ENCODE measurements at places on chromosomes 1 and 21.

DNA sequence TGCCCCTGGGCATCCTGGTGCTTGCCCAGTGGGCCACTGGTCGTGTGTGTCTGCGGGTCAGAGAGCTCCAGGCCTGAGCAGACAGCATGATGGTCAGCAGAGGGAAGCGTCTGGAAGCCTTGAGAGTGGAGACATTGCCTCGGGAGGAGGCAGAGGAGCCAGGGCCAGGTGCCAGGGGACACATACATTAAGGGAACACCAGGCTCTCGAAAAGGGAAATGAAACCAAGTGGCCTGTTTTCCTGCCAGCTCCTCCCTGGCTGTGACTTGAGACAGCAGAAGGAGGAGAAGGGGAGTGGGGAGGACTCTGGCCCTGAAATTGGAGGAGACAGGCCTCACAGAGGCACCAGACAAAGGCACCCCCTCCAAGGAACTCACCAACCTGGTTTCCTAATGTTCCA, 62.4 kb upstream of the LRP8 start:
- DNase-seq: no peak

DNA sequence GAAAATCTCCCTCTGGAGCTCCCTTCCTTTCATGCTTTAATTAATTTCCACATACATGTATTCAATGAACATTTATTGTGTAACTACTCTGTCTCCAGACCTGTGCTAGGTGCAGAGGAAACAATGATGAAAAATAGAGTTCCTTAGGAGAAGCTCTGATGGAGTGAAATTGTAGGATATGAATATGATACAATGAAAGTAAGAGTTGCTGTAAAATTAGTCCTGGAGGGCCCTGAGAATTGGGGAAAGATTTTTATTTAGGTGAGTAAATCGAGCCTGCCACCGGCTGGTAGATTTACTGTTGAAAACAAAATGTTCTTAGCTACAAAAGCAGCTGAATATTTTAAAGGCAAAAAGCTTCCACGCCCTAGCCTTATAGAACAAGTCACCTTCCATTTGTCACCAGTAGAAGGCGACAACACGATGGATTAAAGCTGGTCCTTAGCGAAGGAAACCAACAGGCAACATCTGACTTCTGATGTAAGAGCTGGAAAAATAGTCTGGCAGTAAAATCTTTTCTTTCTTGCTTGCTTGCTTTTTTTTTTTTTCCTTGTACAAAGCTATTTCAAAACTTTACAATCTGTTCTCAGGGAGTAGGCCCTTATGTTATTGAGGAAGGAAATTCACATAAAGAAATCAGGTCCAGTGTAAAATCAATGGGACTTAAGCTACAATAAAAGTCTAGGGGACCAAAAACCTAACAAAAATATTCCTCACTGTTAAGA, 82.0 kb upstream of the ROR1 start:
- peak; percentile 39 for DNase-seq

GRCh38 chr1:40532844-40533424, 1.5 kb downstream of the ZNF684 start:
- DNase-seq: peak; percentile 27

GRCh38 chr1:247204177-247204647, 32.4 kb upstream of the ZNF124 start:
- DNase-seq: no peak

- no peak for DNase-seq
Measured at GRCh38 chr1:9437961-9438430, 101.3 kb upstream of the SLC25A33 start.

- no peak for DNase-seq
Measured at GRCh38 chr1:10631121-10631810, 156.5 kb downstream of the PEX14 start.

- no peak for DNase-seq
Measured at GRCh38 chr1:247647864-247648263, 31.7 kb downstream of the OR13G1 start.

DNA sequence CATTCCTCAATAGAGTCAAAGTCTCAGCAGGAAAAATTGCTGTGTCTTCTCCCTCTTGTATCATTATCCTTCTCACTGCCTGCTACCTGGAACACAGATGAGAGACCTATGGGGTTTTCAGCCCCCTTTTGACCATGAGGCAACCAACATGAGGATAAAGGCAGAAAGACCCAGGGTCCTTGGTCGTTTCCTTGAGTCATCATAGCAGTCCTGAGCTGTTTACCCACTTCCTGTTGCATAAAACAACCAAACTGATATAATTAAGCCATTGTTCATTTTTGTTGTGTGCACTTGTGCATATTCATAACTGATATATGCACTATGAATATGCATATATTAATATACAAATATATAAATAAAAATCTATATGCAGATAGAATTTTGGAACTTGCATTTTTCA, 188.3 kb upstream of the MAP1LC3C start:
- no peak for DNase-seq

- no peak for DNase-seq
Measured at GRCh38 chr1:171055966-171056643, 34.6 kb upstream of the FMO3 start.
